ENCODE measurements at places on chromosomes 3 and 15. TPM values are rescaled to one million over a fixed set of nuclear protein-coding genes. Genes with fewer than 3 reads are reported as not detected.

Gene LRRC31
- total RNA-seq, result 38.5 TPM

Gene LCMT2
- total RNA-seq, result 6.3 TPM

Gene ELL3
- 27.7 TPM for total RNA-seq

Gene GLCE
- total RNA-seq, result 37.7 TPM

Gene SERPINI1
- total RNA-seq, result 0.92 TPM

Gene ANKRD63
- total RNA-seq, result not detected

Gene SEMA5B
- total RNA-seq, result 0.59 TPM

Gene RHOV
- 8.9 TPM for total RNA-seq

Gene SLC22A14
- not detected for total RNA-seq

Gene CPLX3
- total RNA-seq, result not detected

DNA sequence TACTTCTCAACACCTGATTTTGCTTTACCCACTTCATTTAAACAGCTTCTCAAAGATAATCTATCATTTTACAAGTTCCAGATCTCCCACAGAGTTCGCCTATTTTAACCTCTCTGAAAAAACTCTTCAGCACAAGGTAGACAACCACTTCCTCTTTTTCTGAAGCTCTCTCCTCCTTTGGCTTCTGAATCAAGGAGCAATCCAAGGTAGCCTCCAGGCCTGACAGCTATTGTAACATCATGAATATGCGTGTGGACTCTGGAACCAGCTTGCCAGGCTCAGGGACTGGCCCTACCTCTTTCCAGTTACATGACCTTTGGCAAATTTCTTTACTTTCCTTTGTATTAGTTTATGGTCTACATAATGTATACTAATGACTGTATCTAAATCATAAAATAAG, 405.9 kb upstream of the ZNF385D start:
- DNase-seq, result peak; percentile 9

GRCh38 chr15:76939715-76940114, 8.2 kb downstream of the RCN2 start:
- DNase-seq, result no peak

GRCh38 chr3:54347060-54347459, 224.7 kb downstream of the CACNA2D3 start:
- DNase-seq, result no peak

GRCh38 chr3:167880183-167880582, 144.7 kb downstream of the SERPINI1 start:
- DNase-seq, result no peak

GRCh38 chr3:117856354-117856753, 1146.8 kb downstream of the TUSC7 start:
- no peak for DNase-seq

GRCh38 chr3:58163234-58163633, 47.5 kb downstream of the DNASE1L3 start:
- no peak for DNase-seq

DNA sequence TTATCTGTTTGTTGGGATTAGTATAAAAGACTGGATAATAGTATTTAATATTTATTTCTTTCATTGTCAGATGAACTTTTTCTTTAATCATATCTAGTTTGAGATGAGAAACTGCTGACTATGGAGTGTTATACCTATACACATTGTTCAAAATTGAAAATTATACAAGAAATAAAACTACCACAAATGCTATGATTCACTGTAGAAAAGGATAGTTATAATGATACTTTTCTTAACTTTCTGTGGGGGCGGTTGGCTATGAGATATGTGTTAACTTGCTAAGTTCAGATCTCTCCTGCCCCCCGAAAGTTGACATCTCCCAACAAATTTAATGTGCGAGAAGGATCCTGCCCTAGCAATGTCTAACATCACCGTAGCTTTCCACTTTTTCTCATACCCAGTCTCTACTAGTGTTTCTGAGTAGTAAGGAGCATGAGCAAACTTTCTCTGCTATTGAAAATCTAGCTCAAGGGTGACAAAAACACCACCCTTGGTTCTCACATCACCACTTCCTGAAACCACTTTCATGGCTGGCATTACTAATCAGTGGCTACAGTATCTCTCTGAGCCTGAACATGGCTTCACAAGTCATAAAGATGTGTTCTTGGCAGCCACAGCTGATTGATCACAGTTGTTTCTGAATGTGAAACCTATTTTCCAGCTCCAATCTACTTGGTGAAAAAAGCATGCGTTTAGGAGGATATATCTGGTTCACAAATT, 15.8 kb upstream of the SAMMSON start:
- DNase-seq, result no peak

DNA sequence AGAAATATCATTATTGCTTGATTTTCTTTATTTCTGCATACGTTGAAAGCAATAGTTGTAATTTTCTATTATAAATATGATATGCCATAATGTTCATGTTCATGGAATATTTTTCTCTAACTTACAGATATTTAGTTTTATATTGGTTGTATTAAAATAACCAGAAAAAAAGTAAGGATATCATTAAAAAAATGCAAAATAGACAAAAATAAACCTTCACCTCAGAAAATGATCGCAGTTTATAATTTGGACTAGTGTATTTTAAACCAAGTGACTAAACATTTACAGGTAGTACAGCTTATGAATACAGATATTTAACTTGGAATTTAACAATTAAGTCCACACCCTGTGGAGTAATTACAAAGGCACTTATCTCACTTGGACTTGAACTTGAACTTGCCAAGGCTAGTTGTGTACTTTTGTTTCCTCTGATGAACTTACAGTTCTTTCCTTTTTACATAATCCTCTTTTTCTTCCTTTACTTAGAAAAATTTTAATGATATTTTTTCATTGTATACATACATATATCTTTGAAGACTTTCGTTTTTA, 156.7 kb downstream of the CHL1 start:
- no peak for DNase-seq

GRCh38 chr15:42131826-42132806, 24.3 kb downstream of the PLA2G4F start:
- DNase-seq, result no peak

- DNase-seq, result no peak
Measured at GRCh38 chr3:59171491-59171890, 121.7 kb upstream of the CFAP20DC start.
